ENCODE measurements at places on chromosomes 5 and 9.

DNA sequence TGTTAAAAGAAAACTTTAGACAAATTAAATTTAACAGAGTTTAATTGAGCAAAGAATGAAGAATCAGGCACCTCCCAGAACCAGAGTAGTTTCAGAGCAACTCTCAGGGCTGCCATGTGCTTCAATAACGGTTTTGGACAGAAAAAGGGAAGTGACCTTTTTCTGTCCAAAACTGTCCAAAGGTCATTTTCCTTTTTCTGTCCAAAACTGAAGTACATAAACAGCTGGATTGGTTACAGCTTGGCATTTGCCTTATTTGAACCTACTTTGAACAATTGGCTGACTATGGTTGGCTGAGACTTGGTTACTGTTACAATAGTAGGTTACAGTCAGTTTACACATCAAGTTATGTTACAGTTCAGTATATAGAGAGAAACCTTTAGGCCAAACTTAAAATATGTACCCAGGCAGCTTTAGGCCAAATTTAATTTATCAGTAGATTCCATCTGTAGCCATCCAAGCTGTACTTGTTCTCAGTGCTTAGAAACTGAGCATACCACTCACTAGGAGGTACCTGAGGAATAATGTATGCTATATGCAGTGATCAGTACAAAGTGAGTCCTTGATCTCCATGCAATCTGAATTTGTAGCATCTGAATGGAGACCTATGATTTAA, 44.0 kb downstream of the C9orf85 start:
- DNase-seq = no peak

- DNase-seq = no peak
Observed at GRCh38 chr5:181149806-181150733, 2.7 kb downstream of the OR2V2 start.

- DNase-seq = no peak
Observed at GRCh38 chr5:102539996-102540728, 41.4 kb upstream of the SLCO6A1 start.

DNA sequence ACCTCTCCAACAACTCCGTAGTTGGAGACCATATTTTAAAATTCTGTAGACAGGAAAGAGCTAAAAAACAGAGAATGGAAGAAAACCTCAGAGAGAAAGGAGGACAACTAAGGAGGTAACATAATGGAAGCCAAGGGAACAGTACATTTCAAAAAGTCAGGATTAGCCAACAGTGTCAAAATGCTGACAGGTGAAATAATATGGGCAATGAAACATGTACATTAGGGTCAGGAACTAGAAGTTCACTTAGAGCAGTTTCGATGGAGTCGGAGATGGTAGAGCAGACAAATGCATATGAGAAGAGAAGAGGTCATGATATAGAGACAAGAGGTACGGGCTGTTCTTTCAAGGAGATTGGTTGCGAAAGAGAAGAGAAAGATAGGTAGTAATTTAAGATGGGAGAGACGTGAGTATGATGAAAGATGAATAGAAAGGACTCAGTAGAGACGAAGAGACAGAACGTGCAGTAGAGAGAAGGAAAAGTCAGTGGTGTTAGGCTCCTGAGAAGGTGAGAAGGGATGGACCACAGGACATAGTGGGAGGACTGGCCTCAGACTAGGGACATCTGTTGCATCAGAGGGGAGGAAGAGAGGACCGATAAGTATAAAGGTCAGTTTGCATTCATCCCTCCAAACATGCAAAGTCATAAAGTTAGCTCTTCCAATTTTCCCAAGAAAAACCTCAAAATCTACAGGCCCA, 25.6 kb downstream of the NRG2 start:
- no peak for DNase-seq

DNA sequence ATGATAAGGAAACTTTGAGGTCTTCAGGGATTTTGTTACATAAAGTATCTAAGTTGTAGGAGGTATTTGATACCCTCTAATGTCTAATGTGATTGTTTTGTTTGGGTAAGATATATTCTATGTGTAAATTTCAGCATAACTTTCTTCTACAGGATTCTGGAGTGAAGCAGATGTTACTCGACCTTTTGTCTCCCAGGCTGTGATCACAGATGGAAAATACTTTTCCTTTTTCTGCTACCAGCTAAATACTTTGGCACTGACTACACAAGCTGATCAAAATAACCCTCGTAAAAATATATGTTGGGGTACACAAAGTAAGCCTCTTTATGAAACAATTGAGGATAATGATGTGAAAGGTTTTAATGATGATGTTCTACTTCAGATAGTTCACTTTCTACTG, 6.0 kb downstream of the MRPS30 start:
- DNase-seq = no peak

Data from cardiac fibroblast (primary cell).